ENCODE measurements at places on chromosomes 5 and 9.
A peak's percentile ranks its signal among the peaks of the same experiment; 100 is the strongest.

- DNase-seq: no peak
Observed at GRCh38 chr5:133290669-133291240, 238.9 kb downstream of the HSPA4 start.

DNA sequence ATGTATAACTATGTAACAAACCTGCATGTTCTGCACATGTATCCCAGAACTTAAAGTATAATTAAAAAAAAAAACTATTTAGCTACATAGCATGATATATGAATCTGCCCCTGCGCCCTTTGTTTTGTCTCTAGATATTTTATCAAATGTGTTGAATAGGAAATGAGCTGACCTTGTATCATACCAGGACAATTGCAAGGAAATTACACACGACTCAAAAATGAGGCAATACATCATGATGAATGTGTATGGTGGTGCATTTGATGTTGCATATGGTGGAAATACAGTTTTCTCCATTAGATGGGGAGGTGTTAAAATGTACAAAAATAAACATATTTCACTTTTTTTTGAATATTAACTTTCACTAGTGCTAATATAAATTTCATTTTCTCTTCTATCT is 28.6 kb upstream of the CEP78 start:
- no peak for DNase-seq

DNA sequence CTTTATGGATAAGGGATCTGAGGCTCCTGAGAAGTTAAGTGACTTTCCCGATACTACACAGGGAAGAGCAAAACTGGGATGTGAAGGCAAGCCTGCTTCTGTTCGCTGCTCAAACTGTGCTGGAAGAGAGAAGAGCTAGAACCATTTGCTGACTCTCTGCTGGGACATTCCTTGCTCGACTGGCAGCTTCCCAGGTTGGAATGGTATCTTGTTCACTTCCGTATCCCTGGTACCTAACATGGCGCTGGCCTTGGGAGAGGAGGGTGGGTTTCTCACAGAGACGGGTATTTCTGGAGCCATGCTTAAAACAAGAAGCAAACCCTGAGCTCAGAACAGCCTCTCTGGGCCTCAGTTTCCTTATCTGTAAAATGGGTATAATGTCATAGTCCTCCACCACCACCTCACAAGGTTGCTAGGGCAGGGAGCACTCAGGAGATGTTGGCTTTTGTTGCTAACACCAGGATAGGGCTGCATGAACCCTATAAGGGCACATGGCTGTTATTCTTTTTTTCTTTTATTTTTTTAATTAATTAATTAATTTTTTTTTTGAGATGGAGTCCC is 68.0 kb upstream of the STXBP1 start:
- no peak for DNase-seq

DNA sequence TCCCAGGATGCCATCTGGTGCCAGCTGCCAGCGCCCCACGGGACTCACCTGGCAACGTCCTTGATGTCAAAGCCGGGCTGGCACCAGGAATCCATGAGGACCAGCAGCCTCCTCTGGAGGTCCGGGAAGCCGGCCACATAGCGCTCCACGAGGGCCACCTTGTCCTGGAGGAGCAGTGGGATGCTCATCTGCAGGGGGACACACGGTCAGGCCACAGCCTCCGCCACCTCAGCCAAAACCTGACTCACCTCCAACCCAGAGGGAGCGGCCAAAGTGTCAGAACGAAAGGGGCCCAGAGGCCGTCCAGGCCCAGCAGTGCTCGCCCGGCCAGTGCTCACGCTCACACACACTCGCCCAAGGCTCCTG is 56.5 kb downstream of the EXD3 start:
- DNase-seq: no peak

DNA sequence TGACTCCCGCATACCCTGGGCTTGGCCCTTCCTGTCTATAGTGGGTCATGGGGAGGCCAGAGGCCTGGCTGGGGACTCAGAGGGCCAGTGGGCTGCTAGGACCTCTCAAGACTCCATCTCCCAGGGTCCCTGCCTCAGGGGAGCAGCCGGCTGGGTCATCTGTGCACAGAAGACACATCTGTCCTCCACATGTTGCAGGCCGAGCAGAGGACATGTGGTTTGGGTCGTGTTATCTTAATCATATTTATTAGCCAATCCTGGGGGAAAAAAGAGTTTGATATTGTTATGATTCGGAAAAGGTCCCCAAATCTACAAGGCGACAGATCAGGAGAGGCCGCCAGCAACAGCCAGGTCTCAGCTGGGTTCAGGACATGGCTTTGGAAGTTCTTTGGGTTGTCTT is 14.4 kb downstream of the LMX1B start:
- DNase-seq: no peak

GRCh38 chr5:57932761-57933160 is 450.1 kb upstream of the ACTBL2 start:
- DNase-seq: no peak

DNA sequence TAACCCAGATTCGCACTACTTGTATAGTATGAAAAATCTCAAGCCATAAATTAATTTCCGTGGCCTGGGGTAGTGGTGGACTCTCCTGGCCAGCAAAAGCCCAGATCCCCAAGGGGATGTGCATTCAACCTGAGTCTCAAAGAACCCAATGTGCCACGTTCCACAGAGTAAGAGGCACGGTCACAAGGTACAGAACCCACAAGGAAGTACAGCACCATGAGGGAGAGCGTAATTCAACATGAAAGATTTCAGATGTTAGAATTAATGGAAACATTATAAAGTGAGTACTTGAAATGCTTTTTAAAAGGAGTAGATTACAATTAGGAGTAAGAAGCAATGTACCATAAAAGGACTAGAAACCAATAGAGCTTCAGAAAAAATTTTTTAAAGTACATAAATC is 23.4 kb downstream of the SRD5A1 start:
- DNase-seq: no peak

DNA sequence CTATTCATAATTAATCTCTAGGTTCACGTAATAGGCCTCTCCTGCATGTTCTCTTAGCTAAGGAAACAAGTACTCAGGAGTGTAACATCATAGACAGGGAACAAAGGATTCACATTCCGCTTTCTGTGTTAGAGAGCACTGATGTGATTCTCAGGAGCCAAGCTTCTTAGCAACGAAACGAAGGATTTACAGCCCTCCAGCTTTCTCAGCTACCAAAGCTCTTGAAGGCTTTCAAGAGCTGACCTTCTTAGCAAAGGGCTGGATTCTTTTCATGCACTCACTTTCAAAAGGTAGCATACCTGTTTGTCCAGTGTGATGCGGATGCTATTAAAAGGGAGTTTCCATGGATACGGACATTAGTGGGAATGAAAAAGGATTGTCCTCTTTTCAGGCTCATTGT is 107.4 kb downstream of the TUSC1 start:
- DNase-seq: no peak

- DNase-seq: no peak
Observed at GRCh38 chr9:138101444-138102234, 224.1 kb downstream of the CACNA1B start.

DNA sequence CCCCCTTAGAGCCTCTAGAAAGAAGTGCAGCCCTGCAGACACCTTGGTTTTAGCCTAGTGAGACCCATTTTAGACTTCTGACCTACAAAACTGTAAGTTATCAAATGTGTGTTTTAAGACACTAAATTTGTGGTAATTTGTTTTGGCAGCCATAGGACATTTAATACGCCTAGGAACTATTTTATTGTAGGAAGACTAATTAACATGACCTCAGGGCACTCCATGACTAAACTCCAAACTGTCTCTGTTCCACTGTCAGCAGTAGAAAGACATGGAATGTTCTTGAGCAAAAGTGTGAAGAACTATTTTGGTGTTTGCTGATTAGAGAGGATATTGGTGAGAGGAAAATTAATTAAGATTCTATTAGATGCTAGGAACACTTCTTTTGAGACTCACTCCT is 4.1 kb upstream of the APC start:
- no peak for DNase-seq

GRCh38 chr9:14396171-14396570 is 82.2 kb upstream of the NFIB start:
- no peak for DNase-seq

- no peak for DNase-seq
Observed at GRCh38 chr9:129432297-129433154, 188.4 kb downstream of the C9orf50 start.

- DNase-seq: no peak
Observed at GRCh38 chr5:353612-354580, 32.4 kb downstream of the AHRR start.

DNA sequence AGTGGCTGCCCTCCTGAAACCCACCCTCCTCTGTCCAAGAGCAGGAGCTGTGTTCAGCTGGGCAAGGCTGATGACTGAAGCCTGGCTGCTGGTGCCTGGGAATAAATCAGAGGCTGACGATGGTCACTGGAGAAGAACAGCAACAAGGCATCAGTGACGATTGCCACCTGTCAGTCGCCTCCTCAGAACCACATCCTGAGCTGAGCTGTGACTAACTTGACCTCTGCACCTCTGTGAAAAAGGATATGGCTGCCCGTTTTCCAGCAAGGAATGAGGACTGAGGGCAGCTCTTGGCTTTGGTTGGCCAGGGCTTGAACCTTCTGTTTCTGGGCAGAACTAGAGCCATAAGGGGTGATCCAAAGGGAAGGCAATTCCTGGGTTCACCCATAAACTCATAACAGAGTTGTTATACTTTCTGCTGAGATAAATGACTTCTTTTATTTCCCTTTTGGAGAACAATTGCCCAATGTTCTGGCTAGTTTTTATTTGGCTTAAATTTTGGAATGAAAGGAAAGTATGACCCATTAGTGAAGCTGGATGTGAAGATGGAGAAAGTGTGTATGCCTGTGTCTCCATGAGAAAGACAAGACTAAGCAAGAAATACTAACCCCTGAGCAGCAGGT is 40.1 kb downstream of the TRIP13 start:
- no peak for DNase-seq

DNA sequence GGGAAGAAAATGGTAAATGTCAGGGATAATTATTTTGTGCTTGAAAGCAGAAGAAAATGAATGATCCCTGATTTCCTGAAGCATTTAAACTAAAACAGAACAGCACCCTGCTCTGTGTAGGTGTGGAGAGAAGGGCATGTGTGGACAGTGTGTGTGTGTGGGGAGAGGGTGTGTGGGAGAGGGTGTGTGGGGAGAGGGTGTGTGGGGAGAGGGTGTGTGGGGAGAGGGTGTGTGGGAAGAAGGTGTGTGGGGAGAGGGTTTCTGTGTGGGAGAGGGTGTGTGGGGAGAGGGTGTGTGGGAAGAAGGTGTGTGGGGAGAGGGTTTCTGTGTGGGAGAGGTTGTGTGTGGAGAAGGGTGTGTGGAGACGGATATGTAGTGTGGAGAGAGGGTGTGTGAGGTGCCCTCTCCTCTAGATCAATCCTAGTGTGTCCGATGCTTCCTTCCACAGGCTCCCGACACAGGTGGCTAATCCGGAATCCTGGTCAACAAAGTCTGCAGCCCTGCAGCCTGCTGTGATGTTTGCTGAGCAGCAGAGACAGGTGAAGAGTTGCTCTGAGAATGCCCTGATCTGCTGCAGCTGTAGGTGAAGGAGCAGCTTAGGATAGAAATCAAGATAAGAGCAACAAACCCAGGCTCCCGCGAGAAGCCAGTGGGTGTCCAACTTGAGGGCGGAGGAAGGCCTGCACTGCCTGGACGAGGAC is 15.5 kb downstream of the IRX4 start:
- no peak for DNase-seq

DNA sequence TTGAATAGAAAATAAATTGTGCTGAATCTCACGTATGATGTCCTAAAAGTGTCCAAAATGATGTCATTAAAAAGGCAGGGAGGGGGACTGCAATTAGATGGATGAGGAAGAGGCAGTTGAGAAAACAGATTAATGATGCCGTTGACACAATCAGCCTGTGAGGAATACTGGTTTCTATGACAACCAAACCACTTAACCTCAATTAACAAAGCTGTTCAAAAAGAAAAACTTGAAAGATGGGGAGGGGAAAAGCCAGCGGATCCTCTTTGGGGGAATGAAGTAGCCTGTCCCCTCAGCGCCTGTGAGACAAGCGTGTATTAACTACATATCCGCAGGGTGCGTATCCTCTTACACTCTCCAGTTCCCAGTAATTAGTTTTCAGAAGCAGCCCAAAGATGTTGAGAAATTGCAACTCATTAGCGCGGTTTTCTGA is 160.7 kb downstream of the TTC39B start:
- DNase-seq: no peak

DNA sequence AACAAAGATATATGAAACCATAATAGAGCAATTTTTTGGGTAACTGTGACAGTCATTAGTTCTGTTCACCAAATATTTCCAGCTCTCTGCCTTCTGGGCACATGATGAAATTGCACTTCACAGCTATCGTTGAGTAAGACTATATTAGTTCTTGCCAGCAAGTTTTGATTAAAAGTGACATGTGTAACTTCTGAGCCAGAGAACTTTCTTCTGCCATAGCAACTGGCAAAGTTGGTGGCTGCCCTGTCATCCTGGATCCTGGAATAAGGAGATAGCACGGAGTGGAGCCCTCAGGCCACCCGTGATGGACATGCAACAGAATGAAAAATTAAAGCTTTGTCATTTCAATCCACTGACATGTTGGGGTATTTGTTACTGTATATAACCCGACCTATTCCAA is 194.4 kb upstream of the VCAN start:
- DNase-seq: no peak

DNA sequence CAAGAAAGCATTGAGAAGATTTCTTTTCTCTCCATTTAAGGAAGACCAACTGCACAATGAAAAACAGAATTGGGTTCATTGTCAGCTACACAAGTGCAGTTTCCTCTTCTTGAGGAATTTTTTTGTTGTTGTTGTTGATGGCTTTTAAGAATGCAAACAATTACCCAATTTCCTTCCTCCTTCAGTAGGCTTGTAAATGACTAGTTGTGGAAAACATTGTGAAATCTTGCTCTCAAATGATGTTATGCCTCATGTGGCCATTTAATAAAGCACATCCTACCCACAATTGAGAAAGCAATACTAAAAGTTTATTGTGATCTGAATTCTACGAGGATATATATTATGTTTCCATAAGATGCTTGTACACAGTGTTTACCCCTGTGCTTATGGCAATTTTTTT is 171.6 kb downstream of the FAM174A start:
- DNase-seq: no peak

- DNase-seq: no peak
Observed at GRCh38 chr9:14260101-14260500, 53.8 kb downstream of the NFIB start.

DNA sequence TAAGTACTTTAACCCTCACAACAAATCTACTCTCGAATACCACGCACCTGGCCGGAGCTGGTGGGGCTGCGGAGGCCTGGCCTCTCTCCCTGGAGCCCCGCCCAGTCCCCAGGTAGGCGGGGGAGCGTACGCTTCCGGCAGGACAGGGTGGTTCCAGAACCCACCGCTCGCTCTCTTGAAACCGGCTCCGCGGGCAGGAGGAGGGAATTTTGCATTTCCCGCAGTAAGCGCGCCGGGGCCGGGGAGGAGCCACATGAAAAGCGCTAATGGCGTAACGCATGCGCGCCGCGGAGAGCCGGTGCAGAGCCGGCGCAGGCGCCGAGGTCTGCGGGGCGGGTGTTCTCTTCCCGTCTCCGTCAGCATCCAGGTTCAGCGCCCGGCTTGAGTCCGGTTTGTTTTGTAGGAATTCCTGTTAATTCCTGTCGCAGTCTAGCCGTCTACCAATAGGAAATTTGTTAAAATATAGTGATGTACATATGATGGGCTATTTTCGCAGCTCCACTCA is 20.8 kb downstream of the CAVIN4 start:
- DNase-seq: peak; percentile 63

- DNase-seq: no peak
Observed at GRCh38 chr5:67077296-67077695, 119.3 kb downstream of the CD180 start.

All from NCI-H2081 treated with DMSO at 0.1 percent for 48 hours (cell line).